NCI-H1417 treated with DMSO at 0.1 percent for 48 hours (cell line): ENCODE measurements at places on chromosomes 2 and 18.

GRCh38 chr18:77486985-77487384 lies 237.3 kb downstream of the GALR1 start:
- DNase-seq = no peak

DNA sequence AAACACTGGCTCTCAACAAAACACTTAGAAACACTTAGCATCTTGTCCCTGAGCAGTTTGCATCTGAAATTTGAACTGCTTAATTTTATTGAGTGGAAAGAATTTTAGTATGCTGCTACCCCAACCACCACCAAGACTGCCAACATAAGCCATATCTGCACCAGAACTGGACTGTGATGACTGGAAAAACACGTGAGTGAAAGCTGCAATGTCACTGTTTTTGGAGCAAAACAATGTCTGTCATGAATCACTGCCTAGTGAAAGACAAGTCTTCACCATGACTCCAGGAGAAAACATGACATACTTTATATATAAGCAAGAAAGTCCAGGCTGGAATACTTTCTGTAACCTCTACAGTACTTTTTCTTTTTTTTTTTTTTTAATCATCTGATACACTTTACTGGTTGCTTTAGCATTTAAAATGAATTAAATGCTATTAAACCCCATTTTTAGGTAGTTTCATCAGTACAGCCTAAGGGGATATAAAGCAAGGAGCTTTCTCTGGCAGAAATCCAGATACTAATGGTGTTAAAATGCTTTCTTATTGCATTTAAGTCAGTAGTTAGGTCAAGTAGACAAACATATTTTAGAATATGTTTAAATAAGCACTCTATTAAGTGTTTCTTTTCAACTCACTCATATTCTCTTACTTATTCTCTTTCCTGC lies 2129.4 kb upstream of the PIK3C3 start:
- peak; percentile 30 for DNase-seq

DNA sequence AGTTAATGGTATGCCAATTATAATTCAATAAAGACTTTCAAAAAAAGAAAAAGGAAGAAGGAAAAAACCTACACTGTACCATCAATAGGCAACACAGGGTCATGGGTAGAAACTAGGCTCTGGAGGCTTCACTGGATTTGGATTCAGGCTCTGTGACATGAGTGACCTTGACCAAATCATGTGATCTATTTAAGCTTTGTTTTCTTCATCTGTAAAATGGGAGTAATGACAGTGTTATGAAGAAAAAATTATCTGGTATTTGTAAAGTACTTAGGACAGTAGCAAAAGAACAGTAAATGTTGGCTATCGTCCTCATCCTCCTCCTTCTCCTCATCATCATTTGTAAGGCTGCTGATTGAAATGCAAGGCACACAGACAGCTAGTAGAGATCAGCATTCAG lies 59.3 kb upstream of the STPG4 start:
- DNase-seq = no peak

- no peak for DNase-seq
Observed at GRCh38 chr2:171822525-171823322, 71.3 kb downstream of the SLC25A12 start.

- DNase-seq = no peak
Observed at GRCh38 chr2:181910028-181910831, 18.7 kb downstream of the ITPRID2 start.

DNA sequence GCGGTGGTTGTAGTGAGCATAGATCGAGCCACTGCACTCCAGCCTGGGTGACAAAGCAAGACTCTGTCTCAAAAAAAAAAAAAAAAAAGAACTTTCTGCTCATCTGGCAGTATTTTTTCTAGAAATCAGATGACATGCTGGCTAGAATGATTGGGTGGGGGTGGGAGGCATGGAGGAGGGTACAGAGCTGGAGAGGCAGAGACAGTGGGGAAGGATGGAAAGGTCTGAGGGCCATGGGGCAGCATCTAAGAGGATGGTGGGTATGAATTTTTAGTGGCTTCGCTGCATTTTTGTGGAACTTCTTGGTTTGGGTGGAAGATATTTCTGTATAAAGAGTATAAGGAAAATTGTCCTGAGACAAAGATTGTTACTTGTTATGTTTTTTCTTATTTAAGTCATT lies 23.3 kb downstream of the ARMC9 start:
- DNase-seq = no peak

DNA sequence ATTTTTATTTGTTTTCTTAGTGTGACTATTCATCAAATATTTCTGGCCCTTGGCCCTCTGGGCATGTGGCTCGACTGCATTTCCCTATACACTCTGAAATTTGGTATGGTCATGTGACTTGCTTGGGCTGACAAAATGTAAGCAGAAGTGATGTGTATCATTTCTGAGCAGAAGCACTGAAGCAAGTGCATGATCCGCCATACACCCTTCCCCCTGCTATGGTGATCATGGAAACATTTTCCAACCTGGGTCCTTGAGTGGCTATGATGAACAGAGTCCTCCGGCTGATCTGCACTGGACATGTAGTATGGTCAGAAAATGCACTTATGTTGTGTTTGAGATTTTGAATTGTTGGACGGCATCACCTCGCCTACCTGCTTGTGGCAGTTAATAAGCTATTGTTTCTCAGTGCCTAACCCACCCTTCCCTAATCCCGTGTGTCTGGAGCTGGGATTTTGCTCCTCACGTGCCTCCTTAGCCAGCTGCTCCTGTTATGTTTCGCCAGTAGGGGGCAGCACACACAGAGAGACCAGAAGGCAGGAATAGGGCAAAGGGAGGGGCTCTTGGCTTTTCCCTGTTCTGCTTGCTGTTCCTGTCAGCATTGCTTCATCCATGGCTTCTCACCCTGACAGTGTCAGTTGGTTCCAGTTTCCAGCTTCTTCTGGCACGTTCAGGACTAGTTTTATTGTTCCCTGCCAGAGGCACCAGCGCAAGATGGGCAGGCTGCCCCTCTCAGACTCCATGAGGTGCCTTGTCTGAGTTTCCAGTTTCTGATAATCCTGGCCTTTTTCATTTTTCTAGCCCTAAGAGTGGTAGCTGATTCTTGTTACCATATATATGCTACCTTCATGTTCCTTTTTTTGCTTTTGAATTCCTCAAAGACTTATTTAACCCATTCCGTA lies 207.4 kb downstream of the ARL6IP6 start:
- DNase-seq = no peak

- no peak for DNase-seq
Observed at GRCh38 chr18:8031496-8031895, 464.4 kb downstream of the PTPRM start.

DNA sequence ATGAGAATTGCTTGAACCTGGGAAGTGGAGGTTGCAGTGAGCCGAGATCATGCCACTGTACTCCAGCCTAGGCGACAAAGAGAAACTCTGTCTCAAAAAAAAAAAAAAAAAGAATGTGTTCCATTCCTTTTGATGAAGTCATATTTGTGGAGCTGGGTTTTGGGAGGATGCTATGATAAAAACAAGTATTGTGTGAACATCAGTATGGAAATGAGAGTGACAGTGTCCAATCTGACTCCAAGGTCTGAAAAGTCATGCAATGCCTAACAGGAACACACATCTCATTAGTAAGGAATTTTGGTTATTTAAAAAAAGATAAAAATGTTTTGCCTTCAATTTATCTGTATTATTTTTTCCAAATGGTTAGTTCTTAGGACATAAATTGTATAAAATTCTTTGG lies 11.8 kb downstream of the GCFC2 start:
- DNase-seq = no peak

GRCh38 chr2:55493220-55493619 lies 26.3 kb upstream of the CFAP36 start:
- DNase-seq = no peak

- DNase-seq = no peak
Observed at GRCh38 chr18:32553640-32554365, 83.1 kb upstream of the GAREM1 start.

DNA sequence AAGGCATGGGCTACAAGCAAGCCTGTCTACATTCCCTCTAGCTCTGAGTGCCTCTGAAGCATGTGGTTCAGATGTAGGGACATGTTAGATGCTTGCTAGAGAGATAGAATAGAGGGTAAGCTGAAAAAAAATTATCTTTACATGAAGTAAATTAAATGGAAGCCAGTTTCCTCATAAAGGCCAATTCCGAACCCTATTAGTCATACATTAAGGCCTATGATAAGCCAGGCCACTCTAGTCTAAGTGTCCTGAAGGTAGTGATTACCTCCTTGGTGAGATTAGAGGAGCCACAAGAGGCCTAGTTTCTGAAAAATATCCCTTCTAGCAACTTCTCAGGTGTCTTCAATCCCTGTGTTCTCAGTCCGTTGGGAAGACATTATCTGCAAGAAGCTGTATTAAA lies 72.4 kb upstream of the NPAS2 start:
- no peak for DNase-seq

GRCh38 chr2:88452980-88453582 lies 588 bp upstream of the FOXI3 start:
- DNase-seq = no peak

GRCh38 chr2:60965499-60965785 lies 52.1 kb upstream of the PEX13 start:
- DNase-seq = no peak

- no peak for DNase-seq
Observed at GRCh38 chr2:1787755-1788477, 43.6 kb upstream of the PXDN start.

- DNase-seq = no peak
Observed at GRCh38 chr2:58756336-58756735, 515.2 kb upstream of the FANCL start.

DNA sequence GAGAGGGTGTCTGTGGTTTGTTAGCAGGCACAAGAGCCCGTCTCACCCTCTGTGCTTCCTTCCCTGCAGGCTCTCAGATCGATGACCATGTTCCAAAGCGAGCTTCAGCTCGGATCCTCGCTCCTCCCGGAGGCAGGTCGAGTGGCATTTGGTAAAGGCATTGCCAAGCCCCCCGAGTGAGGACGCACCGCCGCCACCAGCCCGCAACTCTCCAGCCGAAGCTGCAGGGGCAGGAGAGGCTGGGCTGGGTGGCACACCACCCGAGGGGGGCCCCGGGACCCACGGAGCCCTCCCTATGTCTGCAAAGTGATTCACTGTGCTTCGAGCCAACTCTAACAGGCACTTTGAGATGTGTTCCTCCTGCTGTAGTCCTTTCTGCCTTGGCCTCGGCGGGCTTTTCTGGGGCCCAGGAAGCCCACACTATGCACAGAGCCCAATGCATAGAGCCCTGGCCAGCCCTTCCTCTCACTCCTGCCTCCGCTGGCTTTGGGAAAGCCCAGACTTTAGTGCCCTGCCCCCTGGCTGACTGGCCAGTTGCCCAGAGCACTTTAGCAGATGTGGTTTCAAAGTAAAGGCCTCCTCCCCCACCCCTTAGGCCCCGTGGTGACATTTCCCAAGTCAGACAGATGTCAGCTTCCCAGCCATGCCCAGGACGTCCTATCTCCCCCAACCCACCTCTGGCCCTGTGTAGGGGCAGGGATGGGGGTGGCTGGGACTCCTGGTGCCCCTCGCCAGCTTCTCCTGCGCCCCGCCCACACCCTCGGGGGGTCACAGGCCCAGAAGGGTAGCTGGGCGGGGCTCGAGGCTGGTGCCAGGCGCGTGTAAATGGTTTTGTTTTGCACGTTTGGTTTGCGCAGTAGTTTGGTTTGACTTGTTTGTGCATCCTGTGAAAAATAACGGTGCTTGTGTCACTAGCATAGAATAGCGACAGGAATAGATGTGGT lies 23.3 kb upstream of the MAPRE3 start:
- no peak for DNase-seq

DNA sequence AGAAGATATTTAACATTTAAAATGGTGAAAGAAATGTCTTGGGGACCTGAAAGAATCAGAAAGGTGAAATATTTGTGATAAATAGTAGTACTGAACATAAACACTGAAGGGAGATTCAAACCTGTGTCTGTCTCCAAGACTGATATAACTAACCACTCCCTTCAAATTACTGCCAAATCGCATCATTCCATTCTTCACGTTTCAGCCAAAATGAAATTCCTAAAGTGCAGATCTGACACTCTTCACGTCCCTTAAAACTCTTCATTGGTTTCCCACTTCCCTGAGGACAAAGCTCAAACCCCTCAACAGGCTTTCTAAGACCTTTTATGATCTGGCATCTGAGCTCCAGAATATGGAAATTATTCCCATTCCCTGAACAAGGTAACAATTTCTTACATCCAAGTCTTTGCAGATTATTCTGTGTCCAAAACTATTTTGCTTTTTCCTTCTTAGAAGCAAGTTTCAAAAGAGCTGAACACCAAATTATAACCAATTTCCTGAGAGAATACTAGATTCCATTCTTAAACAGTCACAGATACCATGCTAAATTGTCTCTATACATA lies 18.9 kb downstream of the SLC8A1 start:
- no peak for DNase-seq

DNA sequence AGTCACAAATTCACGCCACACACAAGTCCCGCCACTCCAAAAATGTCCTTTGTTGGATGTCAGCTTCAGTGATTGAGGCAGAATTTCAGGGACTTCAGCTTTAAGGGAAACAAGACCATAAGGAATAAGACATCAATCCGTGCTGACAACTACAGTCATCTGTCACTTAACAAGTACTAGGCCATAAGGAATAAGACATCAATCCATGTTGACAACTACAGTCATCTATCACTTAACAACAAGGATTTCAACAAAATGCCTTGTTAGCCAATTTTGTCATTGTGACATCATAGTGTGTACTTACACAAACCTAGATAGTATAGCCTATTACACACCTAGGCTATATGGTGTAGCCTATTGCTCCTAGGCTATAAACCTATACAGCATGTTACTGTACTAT lies 58.0 kb downstream of the ANTXR1 start:
- no peak for DNase-seq
